Activated CD8-positive, alpha-beta memory T cell treated with anti-CD3 and anti-CD28 coated beads for 48 hours (primary cell): ENCODE measurements at places on chromosomes 3 and 15.

DNA sequence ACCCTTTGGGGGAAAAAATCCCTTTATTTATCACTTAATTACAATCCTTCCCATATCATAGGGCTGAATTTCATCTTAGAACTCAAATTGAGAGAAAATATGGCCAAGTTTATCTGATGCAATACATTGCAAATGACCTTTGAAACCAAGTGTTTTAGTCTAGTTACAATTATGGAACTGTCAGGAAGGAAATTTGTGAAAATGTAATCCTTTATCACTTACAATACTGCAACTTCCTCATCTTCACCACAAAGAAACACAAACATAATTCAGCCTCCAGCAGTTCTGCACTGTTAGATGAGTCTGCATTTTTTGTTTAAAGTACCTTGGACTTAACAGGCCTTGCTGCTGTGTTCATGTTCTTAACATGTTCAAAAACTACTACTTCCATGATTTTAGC is 4.6 kb downstream of the CCPG1 start:
- DNase-seq, result no peak

- no peak for DNase-seq
These were observed 758.6 kb upstream of the CFAP20DC start for GRCh38 chr3:59808446-59808845.

DNA sequence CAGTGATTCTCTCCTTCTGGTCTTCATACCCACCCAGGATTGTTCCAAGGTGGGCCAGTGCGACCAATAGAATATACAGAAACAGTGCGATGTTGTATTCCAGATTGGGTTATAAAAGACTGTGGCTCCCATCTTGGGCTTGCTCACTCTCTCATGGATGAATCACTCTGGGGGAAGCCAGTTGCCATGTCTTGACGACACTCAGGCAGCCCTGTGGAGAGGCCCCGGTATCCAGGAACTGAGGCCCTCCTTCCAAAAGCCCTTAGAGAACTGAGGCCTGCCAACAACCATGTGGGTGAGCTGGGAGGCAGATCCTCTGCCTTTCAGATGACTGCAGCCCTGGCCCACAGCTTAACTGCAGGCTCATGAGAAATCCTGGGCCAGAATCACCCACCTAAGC is 57.2 kb downstream of the SH3GL3 start:
- no peak for DNase-seq

DNA sequence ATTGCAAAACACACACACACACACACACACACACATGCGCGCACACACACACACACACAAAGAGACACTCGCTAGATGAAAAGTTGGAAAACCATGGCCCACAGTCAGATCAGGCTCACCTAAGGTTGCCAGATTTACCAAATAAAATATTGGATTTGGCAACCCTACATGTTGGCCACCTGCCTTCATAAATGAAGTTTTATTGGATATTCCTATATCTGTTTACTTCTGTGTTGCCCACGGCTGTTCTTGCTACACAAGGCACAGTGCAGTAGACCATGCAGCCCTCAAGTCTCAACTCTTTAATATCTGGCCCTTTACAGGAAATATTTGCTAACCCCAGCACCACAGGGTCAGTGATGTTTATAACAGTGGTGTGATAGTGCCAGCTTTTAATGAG is 445.0 kb upstream of the PROK2 start:
- no peak for DNase-seq

- DNase-seq, result no peak
These were observed 234.8 kb upstream of the TRIM42 start for GRCh38 chr3:140443073-140443472.

GRCh38 chr3:2098398-2099027 is at the start of gene CNTN4:
CNTN4 (plus strand) TSS chr3:2098866.
- DNase-seq, result no peak

DNA sequence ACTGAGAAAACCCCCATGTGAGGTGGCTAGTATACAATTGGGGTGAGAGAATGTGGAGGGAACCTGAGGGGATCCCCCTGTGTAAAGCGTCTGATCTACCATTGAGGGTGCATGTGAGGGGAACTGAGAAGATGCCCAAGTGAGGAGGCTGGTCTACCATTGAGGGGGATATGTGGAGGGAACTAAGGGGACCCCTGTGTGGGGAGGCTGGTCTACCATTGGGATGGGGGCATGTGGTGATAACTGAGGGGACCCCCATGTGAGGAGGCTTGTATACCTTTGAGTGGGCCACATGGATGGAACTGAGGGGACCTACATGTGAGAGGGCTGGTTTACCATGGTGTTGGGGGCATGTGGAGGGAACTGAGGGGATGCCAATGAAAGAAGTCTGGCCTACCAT is 160.8 kb downstream of the FBLN2 start:
- DNase-seq, result no peak

GRCh38 chr15:41417418-41418195 is 712 bp downstream of the RTF1 start:
- DNase-seq, result no peak

DNA sequence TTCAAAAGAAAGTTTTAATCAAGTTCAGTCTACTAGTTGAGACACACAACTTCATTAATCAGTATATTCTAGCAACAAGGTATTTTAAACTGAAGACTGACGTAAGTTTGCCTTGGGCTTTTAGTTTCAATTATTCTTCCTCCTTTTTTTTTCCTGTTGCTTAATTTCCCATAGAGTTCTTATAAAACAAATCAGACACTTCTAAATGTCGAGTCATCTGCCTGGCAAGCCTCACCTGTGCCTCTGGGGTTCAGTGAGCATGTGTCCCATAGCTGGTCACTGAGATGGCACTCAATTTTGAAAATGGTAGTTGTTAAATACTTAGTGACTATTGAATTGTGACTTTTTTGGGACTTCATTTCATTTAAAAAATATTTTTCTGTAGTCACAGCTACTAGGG is 27.4 kb downstream of the NKIRAS1 start:
- DNase-seq, result no peak

DNA sequence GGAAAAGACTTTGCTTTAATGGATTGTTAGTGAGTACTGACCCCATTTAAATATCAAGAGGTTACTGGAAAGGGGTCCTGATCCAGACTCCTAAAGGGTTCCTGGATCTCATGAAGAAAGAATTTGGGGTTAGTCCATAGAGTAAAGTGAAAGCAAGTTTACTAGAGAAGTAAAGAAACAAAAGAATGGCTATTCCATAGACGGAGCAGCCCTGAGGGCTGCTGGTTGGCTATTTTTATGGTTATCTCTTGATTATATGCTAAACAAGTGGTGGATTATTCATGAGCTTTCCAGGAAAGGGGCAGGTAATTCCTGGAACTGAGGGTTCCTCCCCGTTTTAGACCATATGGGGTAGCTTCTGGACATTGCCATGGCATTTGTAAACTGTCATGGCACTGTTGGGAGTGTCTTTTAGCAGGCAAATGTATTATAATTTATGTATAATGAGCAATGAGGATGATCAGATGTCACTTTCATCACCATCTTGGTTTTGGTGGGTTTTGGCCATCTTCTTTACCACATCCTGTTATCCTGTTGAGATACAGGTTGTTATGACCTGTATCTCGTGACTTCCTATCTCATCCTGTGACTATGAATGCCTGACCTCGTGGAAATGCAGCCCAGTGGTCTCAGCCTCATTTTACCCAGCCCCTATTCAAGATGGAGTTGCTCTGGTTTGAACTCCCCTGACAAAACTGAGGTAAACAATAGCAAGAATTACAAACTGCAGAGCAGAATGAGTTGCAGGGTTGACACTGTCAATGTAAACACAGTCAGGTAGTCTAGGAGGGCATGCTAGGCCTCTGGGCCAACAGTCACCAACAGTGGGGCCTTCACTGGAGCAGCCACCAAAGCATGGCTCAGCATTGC is 10.3 kb upstream of the GPR160 start:
- DNase-seq, result no peak

DNA sequence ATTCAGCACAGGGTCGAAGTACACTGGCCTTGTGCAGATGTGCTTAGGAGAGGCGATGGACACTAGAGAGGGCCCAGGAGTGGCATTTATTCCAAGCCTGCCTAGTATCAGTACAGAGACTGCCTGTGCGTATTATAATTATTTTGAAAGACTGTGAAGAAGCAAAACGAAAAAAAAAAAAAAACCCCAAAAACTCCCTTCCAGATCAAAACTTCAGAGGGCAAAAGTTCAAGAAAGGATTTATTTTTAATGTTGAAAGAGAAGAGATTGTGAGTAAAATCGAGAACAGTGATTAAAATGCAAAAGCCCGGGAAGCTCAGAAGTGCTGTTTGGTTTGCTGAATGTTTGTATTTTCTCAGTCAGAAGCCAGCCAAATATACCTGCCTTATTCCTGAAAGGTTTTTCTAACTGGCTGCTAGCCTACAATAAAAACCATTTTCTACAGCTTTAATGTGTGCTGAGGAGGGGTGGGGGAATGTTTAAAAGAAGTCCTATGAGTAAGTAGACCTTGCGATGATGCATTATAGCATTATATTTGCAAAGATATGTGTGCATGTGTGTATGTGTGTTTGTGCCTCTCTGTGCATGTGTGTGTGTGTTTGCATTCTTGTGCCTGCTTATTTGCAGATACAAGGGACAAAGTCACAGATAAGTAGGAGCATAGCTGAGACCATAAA is 19.3 kb upstream of the LZTFL1 start:
- no peak for DNase-seq

GRCh38 chr15:45829336-45830153 is 194.7 kb downstream of the SQOR start:
- DNase-seq, result no peak

- no peak for DNase-seq
These were observed 33.0 kb downstream of the SHC4 start for GRCh38 chr15:48930735-48931134.

DNA sequence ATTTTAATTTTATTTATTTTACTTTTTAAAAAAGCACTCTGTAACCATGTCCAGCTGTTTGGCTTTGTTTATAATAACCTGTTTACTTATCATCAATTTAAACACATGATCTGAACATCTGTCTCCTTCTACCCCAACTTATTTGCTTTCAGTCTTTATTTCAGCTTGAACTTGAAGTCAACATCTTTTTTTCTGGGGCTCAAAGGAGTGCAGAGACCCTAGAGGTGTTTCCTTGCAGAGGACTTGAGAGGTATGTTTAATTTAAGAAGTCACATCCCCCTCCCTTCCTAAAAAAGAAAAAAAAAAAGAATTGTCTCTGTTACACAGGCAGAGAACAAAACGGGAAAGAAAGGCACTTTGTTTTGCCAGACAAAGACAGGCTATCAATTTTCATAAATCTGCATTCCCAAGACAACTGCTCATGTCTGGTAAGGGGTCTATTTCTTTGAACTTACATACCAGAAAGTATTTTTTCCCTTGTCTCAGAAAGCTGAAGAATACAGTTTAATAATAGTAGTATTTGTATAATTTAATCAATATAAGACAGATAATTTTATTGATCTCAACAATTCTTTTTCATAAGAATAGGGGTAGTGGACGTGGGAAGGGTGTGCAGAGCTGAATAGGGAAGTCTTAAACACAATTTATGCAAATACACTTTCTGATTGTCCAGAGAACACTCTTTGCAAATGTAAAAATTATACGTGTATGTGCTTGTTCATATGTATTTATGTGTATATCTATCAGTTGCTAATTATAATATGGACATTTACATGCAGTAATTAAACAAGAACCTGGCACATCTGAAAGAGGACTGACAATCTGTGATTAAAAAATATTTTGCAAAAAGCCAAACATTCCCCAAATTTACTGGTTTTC is 109.7 kb upstream of the PDZRN3 start:
- no peak for DNase-seq

GRCh38 chr15:85515212-85515611 is 134.8 kb downstream of the AKAP13 start:
- DNase-seq, result no peak

DNA sequence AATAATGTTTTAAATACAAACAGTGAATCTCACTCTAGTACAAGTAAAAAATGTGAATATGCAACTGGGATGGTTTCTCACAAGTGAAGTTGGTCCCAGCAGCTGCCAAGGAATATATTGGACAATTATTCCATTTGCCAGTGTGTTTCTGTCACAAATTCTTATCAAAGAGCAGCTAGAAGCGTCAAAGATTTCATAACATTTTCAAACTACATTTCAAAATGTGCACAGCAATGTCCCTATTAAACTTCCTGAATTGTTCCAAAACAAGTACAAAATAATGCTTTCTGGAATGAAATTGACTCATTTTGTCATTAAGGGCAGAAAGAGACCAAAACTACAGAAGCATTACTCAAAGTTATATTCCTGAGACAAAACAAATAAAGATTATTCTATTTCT is 38.3 kb downstream of the GPR176 start:
- no peak for DNase-seq

DNA sequence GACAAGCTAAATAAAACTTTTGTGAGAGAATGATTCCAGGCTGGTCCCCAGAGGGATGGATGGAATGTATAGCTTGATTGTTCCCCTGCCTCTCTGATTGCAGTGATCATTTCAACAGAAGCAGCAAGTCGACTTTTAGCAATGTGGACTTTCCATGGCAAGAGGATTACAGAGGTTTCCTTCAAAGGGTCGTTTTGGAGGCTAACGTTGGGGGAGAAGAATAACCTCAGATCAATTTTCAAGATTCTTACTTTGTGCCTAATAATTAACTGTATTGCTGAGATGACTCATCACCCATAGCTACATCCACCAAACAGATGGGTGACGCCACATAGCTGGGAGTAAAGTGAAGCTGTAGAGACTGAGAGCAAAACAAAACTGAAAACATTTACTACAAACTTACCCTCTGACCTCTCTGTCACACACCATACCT is 79.9 kb downstream of the GTPBP8 start:
- no peak for DNase-seq

GRCh38 chr3:62546266-62546665 is 172.9 kb upstream of the FEZF2 start:
- DNase-seq, result no peak

DNA sequence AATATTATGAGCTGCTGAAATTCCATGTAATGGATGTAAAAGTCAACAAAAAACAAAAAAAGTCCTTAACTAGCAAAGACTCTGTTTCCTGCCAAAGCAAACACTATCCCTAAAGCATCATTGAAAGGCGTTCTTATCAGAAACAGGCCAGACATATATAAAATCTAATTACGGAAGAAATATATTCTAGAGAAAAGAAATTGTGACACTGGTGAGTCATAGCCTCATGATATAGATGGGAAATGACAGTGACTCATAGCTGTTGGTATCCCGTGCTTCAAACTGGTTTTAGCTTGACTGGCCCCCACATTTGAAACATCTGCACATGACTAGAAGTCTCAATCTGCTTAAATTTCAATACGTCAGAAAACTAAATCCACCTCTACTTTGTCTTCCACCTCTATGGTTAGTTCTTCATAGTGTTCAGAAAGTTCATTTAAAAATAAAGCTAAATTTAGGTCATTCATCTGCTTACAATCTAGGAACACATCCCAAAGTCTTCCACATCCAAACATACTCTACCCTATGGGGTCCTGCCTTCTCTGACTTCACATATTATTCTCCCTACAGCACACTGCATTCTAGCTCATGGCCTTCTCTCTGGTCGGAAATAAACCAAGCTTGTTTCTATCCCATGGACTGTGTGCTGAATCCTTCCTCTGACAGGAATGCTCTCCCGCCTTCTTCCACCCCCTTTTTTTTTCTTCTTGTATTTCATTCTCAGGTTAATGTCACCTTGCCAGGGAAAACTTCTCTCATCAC is 456.3 kb upstream of the ARRDC4 start:
- DNase-seq, result no peak
